ENCODE measurements at places on chromosomes 11 and 22. TPM values are rescaled to one million over a fixed set of nuclear protein-coding genes. Genes with fewer than 3 reads are reported as not detected.

Gene PLAAT3
- total RNA-seq: 0.56 TPM

Gene SCUBE2
- total RNA-seq: not detected

Gene CELSR1
- 108 TPM for total RNA-seq

Gene BLID
- total RNA-seq: 0.71 TPM

Gene FOLR3
- not detected for total RNA-seq

Gene FGF4
- total RNA-seq: not detected

Gene C11orf86
- total RNA-seq: not detected

Gene SMTNL1
- total RNA-seq: not detected

Gene HBD
- total RNA-seq: not detected

Gene NF2
- 42.9 TPM for total RNA-seq

Data from airway epithelial cell (primary cell).